ENCODE measurements at places on chromosomes 16 and 17. TPM values are rescaled to one million over a fixed set of nuclear protein-coding genes. Genes with fewer than 3 reads are reported as not detected.

SLC16A6 gene
- total RNA-seq = 3.8 TPM

KRTAP1-5 gene
- not detected for total RNA-seq

KRTAP4-3 gene
- total RNA-seq = not detected

ZSCAN10 gene
- total RNA-seq = 0.07 TPM

CORO1A gene
- 819 TPM for total RNA-seq

TNP2 gene
- total RNA-seq = not detected

RNF43 gene
- 0.47 TPM for total RNA-seq

Data from activated T-helper 1 cell treated with anti-CD3 and anti-CD28 coated beads, Interleukin-12 subunit alpha, Interleukin-12 subunit beta, Interleukin-2, Interleukin-4 antibody, amounts not matched to agents 30 ng/mL and 10 ng/mL and 1 ng/mL, durations not matched to agents 14 hours and 24 hours and 36 hours (primary cell).